ENCODE measurements at places on chromosomes 6 and 20. TPM values are rescaled to one million over a fixed set of nuclear protein-coding genes. Genes with fewer than 3 reads are reported as not detected.

TFEB gene
- total RNA-seq: not detected

- H3K4me1 ChIP-seq: peaks cover 7% of the 10 kb centered on the region
- peak overlapping the region; percentile 12 for H3K4me3 ChIP-seq
- DNase-seq: no peak
These were observed 4.1 kb downstream of the TPBG start for GRCh38 chr6:82367704-82368103.

C6orf47 gene
- total RNA-seq: 7.7 TPM

- H3K27me3 ChIP-seq: no peaks in the 10 kb centered on the region
- no peak overlapping the region for H3K27ac ChIP-seq
- DNase-seq: no peak
- peaks cover 11% of the 10 kb centered on the region for H3K36me3 ChIP-seq
- H3K4me1 ChIP-seq: peaks cover 3% of the 10 kb centered on the region
- H3K4me3 ChIP-seq: no peak overlapping the region
These were observed 45.6 kb downstream of the ARID1B start for GRCh38 chr6:156822747-156823206.

NKAPL gene
- total RNA-seq: not detected

- no peak overlapping the region for H3K4me3 ChIP-seq
- peaks cover 14% of the 10 kb centered on the region for H3K36me3 ChIP-seq
- H3K27me3 ChIP-seq: no peaks in the 10 kb centered on the region
- H3K4me1 ChIP-seq: peaks cover 7% of the 10 kb centered on the region
- H3K27ac ChIP-seq: no peak overlapping the region
These were observed 108.2 kb upstream of the NFATC2 start for GRCh38 chr20:51650685-51651134.

TGM3 gene
- total RNA-seq: 0.29 TPM

GRCh38 chr6:157269261-157269794, 54.0 kb downstream of the TMEM242 start:
- no peaks in the 10 kb centered on the region for H3K4me1 ChIP-seq
- H3K27ac ChIP-seq: no peak overlapping the region
- H3K4me3 ChIP-seq: no peak overlapping the region

GRCh38 chr20:34022151-34022838, 28.6 kb downstream of the RALY start:
- H3K4me3 ChIP-seq: no peak overlapping the region
- H3K36me3 ChIP-seq: no peaks in the 10 kb centered on the region
- no peak for DNase-seq
- H3K27ac ChIP-seq: no peak overlapping the region
- peaks cover 19% of the 10 kb centered on the region for H3K4me1 ChIP-seq

- no peak for DNase-seq
- no peaks in the 10 kb centered on the region for H3K4me1 ChIP-seq
- H3K36me3 ChIP-seq: peaks cover 39% of the 10 kb centered on the region
- no peak overlapping the region for H3K4me3 ChIP-seq
These were observed 83.6 kb downstream of the SCAND1 start for GRCh38 chr20:35870541-35871258.

- H3K27ac ChIP-seq: no peak overlapping the region
- H3K4me1 ChIP-seq: no peaks in the 10 kb centered on the region
- no peaks in the 10 kb centered on the region for H3K27me3 ChIP-seq
- DNase-seq: no peak
These were observed 87.0 kb downstream of the UTRN start for GRCh38 chr6:144372116-144372515.

DNA sequence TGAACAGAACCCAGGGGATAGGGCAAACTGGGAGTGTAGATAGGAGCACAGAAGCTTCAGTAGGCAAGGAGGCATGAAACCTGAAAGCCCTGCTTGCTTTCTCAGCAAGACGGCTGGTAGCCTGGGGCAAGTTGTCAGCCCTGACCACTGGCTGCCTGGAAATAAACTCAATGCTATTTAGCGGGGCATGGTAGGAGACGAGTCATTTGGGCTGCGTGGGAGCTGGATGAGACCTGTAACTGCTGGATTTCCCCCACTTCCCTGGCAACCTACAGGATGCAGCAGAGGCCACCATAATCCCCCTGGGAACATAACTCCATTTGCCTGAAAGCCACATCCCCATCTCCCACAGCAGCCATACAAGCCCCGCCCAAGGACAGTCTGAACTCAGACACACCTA, 332.6 kb upstream of the TBX18 start:
- no peaks in the 10 kb centered on the region for H3K27me3 ChIP-seq
- H3K27ac ChIP-seq: no peak overlapping the region
- no peak overlapping the region for H3K4me3 ChIP-seq
- no peak for DNase-seq
- H3K4me1 ChIP-seq: no peaks in the 10 kb centered on the region
- H3K36me3 ChIP-seq: no peaks in the 10 kb centered on the region

SIRPB2 gene
- not detected for total RNA-seq

DNA sequence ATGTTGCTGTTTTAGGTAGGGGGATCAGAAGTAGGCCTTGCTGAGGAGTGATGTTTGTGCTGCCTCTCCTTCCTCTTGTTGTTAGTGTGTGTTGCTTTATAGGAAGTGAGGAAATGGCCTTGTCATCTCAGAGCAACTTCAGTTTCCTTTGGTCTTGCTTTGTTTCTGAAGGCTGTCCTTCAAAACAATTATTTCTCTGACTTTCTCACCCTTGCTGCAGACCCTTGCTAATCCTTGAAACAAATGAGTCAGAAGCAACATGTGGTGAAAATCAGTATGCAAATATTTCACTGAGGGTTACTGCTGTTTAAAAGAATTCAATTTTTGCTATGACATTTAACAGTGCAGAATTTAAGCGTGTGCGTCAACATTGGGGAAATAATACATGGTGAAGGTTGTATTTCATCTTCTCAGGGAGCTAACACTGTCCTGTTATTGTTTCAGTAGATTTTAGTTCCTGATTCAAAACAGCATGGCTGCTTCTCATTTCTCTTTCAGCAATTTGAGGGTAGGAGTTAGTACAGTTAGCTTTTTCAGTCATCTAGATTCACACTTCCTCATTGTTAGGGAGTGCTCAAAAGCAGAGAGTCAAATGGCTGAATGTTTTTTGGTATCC, 13.8 kb downstream of the RNF144B start:
- no peaks in the 10 kb centered on the region for H3K4me1 ChIP-seq
- H3K4me3 ChIP-seq: no peak overlapping the region
- no peaks in the 10 kb centered on the region for H3K36me3 ChIP-seq
- no peak for DNase-seq

- peak; percentile 87 for DNase-seq
- H3K36me3 ChIP-seq: no peaks in the 10 kb centered on the region
- H3K27ac ChIP-seq: peak overlapping the region; percentile 24
- no peaks in the 10 kb centered on the region for H3K27me3 ChIP-seq
These were observed 15.4 kb upstream of the IP6K3 start for GRCh38 chr6:33761922-33762629.

- no peak overlapping the region for H3K27ac ChIP-seq
- no peaks in the 10 kb centered on the region for H3K36me3 ChIP-seq
- DNase-seq: no peak
- H3K27me3 ChIP-seq: no peaks in the 10 kb centered on the region
- no peaks in the 10 kb centered on the region for H3K4me1 ChIP-seq
These were observed 94.2 kb upstream of the SRSF6 start for GRCh38 chr20:43363506-43363905.

- H3K27ac ChIP-seq: no peak overlapping the region
These were observed 39.0 kb downstream of the CAP2 start for GRCh38 chr6:17432356-17432755.

CHD6 gene
- 65.3 TPM for total RNA-seq

DNA sequence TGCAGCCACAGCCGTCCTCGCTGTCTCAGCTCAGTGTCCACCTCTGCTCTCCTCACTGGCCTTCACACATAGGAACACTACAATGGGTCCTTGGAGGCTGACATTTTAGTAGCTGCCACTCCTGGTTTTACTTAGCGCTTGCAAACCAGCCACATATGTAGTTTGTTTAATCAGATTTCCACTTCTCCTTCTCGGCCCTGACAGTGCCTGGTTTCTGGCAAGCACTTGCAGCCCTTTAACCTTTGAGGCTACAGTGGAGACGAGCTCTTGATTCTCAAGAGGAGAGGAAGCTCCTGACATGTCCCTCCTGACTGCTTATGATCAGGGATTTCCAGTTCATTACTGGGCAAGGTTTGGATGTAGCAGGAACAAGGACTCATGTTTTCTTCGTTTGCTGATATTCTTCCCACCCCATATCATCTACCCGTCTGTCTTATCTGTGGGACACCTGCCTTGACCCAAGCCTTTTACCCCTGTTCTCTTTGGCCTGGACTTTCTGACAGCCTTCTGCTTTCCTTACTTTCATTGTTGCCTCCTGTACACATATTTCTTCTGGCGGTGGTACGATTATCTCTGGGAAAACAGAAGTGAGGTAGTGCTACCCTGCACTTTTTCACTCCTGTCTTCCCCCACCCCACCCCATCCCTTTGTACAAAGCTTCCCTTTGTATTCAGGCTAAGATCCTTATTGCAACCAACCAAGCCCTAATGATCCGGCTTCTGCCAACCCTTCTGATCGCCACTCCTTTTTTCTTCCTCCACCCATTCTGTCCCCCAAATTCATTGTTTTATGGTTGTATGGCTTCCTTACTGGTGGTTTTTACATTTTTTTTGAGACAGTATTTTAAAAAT, 31.2 kb downstream of the CEP43 start:
- peaks cover 86% of the 10 kb centered on the region for H3K36me3 ChIP-seq
- H3K27me3 ChIP-seq: no peaks in the 10 kb centered on the region
- H3K4me1 ChIP-seq: no peaks in the 10 kb centered on the region
- H3K4me3 ChIP-seq: no peak overlapping the region
- DNase-seq: no peak

GRCh38 chr6:149950423-149950822, 8.6 kb downstream of the ULBP2 start:
- peak; percentile 7 for DNase-seq
- no peaks in the 10 kb centered on the region for H3K4me1 ChIP-seq
- H3K27ac ChIP-seq: no peak overlapping the region
- peaks cover 87% of the 10 kb centered on the region for H3K27me3 ChIP-seq

GRCh38 chr6:168041928-168042327, 37.1 kb downstream of the FRMD1 start:
- H3K27ac ChIP-seq: no peak overlapping the region
- no peaks in the 10 kb centered on the region for H3K4me1 ChIP-seq
- H3K4me3 ChIP-seq: no peak overlapping the region
- no peaks in the 10 kb centered on the region for H3K36me3 ChIP-seq
- no peak for DNase-seq

- H3K27me3 ChIP-seq: no peaks in the 10 kb centered on the region
- no peaks in the 10 kb centered on the region for H3K4me1 ChIP-seq
- no peak overlapping the region for H3K27ac ChIP-seq
- H3K4me3 ChIP-seq: no peak overlapping the region
These were observed 129.6 kb downstream of the FNDC1 start for GRCh38 chr6:159298840-159299239.

SEL1L2 gene
- total RNA-seq: not detected

DNA sequence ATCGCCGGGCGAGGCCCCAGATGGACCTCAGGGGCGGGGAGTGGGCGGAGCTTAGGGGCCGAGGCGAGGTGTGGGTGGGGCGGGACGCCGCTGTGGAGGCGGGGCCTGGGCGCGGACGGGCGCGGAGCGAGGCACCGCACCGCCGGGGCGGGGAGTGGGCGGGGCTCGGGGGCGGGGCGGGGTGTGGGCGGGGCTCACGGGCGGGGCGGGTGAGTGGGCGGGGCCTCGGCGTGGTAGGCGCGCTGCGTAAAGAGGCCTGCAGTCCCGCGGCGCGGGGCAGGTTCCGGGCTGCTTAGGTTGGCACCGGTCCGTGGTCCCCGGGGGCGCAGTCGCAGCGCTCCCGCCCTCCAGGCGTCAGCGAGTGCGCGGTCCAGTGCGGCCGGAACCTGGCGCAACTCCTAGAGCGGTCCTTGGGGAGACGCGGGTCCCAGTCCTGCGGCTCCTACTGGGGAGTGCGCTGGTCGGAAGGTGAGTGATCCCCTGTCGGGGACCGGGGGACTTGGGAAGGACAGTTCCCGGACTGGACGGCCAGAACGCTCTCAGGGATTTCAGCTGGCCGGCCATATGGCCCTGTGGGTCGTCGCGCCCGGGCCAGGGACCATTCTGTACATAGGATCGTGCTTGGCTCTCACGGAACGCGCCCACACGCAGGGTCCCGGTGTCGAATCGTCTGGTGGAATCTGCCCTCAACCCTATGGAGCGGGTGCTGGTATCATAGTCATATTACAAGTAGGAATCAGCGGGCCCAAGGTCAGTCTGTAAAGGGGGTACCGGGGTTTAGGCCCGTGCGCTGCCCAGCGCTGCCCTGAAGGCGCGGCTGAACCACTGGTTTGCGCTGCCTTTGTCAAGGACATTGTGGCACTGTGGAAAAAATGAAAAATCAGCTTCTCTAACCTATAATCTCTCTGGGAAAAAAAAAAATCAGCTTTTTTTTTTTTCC, at the start of gene NQO2:
Gene NQO2 (plus strand): TSS at position 277 of the 940 bp plus-strand sequence. CDS start 6,659 bp downstream, outside the sequence.
- no peak within 1 kb of the TSS for H3K27ac ChIP-seq

GRCh38 chr6:22029171-22029570, 267.7 kb downstream of the PRL start:
- H3K4me1 ChIP-seq: peaks cover 18% of the 10 kb centered on the region
- no peak overlapping the region for H3K4me3 ChIP-seq
- peaks cover 59% of the 10 kb centered on the region for H3K36me3 ChIP-seq
- H3K27ac ChIP-seq: no peak overlapping the region
- DNase-seq: no peak

BACH2 gene
- total RNA-seq: 14.9 TPM

VWA7 gene
- total RNA-seq: 0.81 TPM

SMLR1 gene
- 0.27 TPM for total RNA-seq

- no peak overlapping the region for H3K27ac ChIP-seq
- H3K36me3 ChIP-seq: peaks cover 67% of the 10 kb centered on the region
- no peak for DNase-seq
- H3K4me3 ChIP-seq: no peak overlapping the region
- H3K27me3 ChIP-seq: no peaks in the 10 kb centered on the region
- peaks cover 3% of the 10 kb centered on the region for H3K4me1 ChIP-seq
These were observed 7.1 kb downstream of the CCND3 start for GRCh38 chr6:41934278-41935192.

DNA sequence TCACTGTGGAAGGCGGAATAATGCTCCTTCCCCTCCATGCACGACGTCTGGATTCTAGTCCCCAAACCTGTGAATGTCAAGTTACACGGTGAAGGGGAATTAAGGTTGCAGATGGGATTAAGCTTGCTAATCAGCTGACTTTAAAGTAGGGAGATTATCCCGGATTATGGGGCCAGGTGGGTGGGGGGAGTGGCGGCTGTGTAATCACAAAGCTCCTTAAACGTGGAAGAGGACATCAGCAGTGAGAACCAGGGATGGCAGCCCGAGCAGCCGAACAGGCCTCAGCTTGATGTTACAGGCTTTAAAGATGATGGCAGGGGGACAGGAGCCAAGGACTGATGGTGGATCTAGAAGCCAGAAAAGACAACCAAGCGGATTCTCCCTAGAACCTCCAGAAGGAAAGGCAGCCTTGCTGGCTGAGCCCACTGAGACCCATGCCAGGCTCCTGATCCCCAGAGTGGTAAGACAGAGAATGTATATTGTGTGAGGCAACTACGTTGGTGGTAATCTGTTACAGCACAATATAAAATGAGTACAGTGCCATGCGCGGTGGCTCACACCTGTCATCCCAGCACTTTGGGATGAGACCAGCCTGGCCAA, 117.5 kb downstream of the SCML4 start:
- no peak overlapping the region for H3K4me3 ChIP-seq
- H3K36me3 ChIP-seq: no peaks in the 10 kb centered on the region
- H3K27ac ChIP-seq: no peak overlapping the region
- peaks cover 94% of the 10 kb centered on the region for H3K27me3 ChIP-seq
- peak; percentile 66 for DNase-seq
- H3K4me1 ChIP-seq: no peaks in the 10 kb centered on the region

PDE7B gene
- total RNA-seq: 0.16 TPM
